WTC11 (cell line): ENCODE measurements at places on chromosomes 1 and 21. TPM values are rescaled to one million over a fixed set of nuclear protein-coding genes. Genes with fewer than 3 reads are reported as not detected.

CLCA4 gene
- not detected in 3 replicates for total RNA-seq

EPHB2 gene
- total RNA-seq: 12.0 to 18.5 TPM (median 13.1 TPM) in 3 replicates

HENMT1 gene
- 4.6 to 5.3 TPM (median 4.7 TPM) in 3 replicates for total RNA-seq

F13B gene
- total RNA-seq: not detected in 3 replicates

OR2L13 gene
- total RNA-seq: not detected in 3 replicates

DNA sequence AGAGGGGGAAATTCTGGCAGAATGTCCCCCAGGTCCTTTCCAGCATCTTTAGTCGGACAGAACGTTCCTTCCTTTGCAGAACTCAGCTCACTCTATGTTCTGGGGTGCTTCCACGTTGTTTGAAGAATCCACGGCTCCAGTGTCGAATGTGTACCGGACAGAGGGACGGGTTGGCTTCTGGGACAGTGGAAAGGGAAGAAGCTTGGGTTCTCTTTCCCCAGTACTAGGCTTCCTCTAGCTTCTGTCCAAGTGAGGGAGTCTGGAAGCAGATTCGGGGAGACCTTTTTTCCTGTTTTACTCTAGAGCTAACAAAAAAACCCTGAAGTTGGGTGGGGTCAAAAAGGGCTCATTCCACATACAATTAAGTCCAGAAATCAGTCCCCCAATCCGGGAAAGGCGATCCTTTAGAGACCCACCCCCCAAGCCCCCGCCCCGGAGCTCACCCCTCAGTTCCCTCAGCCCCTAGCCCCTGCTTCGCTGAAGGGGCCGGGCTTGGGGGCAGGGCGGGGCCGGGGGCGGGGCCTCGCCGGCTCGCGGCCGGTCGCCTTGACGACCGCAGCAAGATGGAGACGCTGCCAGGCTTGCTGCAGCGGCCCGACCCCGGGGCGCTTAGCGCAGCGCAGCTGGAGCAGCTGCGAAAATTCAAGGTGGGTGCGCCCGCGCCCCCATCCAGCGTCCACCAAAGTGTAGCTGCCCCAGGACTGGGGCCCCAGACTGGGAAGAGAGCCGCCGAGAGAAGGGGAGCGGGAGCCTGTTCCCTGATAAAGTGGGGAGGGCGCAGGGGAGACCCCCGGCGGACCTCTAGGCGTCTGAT, at the start of gene RIIAD1:
TSS of gene RIIAD1 (plus strand) at position 549 of the 814 bp plus-strand sequence. CDS start at position 564, 15 bp downstream.
- DNase-seq: peak; percentile 61

- no peak for DNase-seq
Observed at GRCh38 chr1:248277876-248278275, at the start of gene OR2T33. Gene OR2T33, minus strand, starts transcription at chr1:248277976. Its CDS starts 4,162 bp downstream, at chr1:248273814.

GRCh38 chr1:92663775-92664174, 121.1 kb downstream of the EVI5 start:
- DNase-seq: no peak

DNA sequence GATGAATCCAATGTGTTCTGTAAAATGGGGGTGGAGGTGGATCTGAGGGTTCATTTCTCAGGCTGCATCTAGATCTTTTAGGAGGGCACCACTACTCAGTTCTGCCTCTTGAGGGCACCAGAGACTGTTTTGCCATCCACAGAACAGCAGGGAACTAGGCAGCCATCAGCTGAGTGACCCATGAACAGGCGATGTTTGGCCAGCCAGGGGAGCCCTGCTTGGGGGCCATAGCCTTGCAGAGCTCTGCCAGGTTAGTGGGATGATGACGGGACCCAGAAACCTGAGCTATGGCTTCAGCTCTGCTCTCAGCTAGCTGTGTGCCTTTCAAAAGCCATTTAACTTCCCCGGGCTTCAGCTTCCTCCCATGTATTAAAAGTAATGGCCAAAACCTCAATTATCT, 13.4 kb upstream of the NOS1AP start:
- DNase-seq: peak; percentile 85

DNA sequence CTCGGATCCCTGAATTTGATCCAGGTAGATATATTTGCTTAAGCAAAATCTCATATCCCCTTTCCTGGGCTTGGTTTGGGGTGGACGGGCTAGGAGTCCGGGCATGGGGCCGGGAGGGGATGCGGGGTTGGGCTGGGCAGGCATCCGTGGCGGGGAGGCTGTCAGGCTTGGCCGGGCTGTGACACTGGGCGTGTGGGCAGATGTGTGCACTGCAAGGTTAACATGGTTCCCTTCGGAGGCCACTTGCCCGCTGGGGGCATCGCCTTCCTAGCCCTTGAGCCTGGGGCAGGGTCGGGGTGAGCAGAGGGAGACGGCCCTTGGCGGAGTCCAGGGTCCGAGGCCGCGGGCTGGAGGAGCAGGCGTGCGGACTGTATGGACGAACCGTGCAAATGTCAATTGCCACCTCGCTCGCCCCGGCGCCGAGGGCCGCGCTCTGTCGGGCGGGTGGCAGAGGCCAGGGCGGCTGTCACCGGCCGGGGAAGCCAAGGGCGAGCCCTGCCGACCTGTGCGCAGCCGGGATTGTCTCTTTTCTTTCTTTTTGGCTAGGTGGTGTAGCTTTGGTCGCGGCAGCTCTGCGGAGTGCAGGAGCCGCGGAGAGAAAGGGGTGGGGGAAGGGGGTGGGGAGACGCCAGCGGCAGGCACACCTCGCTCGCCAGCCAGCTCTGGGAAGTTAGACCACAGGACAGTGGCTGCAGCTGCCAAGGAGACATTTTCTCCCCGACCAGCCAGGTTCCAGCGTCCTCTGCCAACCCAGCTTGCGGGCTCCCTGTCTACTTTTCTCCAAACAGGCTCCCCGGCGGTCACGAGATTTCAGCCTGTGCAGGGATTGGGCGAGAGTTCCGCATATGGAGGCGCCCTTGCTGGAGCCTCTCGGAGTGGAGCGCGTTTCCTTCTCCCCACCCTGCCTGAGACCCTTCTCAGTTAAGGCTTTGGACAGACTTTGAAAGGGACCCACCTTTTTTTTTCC, 1.3 kb downstream of the RCOR3 start:
- peak; percentile 76 for DNase-seq

DNA sequence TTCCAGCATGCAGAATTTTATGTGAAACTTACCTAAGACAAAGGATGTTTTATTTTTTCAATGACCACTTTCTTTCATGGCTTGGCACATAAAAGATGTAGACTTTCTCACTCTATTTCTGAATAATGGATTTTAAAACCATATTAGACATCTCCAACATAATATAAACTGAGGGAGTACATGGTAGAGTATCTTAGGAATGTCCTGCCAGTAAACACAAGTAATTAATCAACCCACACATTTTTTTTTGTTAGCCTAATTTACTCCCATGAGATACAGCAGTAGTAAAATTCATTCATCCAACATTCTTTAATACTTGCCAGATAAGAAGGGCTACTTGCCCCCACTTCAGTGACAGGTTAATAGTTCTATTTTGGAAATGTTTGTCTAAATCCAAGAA, 235.4 kb upstream of the ADAMTS5 start:
- no peak for DNase-seq

- DNase-seq: no peak
Observed at GRCh38 chr1:95006681-95007080, 66.1 kb downstream of the ALG14 start.

GRCh38 chr1:181557313-181557712, 74.0 kb downstream of the CACNA1E start:
- DNase-seq: no peak

DNA sequence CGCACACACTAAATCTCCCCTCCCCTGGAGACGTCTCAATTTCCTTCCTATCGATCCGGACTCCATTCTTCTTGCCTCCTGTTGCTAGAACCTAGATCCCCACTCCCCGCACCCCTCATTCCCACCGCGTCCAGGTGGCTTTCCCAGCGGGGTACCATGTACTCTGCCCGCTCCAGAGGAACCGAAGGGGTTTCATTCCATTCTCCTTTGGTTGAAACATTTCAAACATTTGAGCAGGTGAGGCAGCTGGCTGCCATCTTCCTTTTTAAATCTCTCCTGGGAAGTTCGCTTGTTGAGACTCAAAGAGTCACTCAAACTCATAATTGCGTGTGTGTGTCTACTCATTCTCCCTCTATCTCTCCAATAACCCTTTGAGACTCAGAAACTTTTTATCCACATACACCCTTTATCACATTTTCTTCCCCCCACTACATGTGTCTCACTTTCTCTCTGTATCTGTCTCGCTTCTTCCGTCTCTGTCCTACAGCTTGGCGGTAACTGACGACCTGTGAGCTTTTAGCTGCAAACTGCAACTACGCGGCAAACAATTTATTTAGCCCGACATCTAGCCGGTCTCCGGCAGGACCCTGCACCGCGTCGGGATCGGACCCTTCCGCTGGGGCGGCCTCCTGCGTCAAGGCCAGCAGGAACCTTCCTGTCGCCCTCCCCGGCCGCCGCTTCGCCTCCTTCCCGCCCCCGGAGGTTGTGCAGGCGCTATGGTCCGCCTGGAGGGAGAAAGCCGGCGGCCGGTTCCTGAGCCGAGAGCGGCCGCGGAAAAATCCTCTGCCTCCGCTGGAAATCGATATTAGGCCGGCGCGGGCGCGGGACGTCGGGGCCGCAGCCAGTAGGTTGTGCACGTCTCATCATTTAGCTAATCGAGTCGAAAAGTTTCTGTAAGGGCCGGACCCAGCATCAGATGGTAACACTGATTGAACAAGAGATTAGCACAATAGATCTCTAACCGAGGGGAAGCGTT, 3.0 kb upstream of the FOXD3 start:
- DNase-seq: peak; percentile 51

- DNase-seq: no peak
Observed at GRCh38 chr1:183593356-183593755, 3.1 kb upstream of the NCF2 start.

DNA sequence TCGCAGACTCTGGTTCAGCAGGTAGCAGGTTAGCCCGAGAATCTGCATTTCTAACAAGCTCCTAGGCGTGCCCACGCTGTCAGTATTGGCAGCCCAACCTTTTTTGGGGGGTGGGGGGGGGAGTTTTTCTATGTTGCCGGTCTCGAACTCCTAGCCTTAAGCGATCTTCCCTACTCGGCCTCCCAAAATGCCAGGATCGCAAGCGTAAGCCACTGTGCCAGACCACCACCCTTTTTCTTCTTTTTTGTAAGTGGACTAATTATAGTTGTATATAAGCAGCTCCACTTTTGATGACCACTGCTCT, 480 bp upstream of the MIS18A start:
- DNase-seq: no peak

- DNase-seq: no peak
Observed at GRCh38 chr1:22601610-22602009, 34.8 kb upstream of the C1QA start.

DNA sequence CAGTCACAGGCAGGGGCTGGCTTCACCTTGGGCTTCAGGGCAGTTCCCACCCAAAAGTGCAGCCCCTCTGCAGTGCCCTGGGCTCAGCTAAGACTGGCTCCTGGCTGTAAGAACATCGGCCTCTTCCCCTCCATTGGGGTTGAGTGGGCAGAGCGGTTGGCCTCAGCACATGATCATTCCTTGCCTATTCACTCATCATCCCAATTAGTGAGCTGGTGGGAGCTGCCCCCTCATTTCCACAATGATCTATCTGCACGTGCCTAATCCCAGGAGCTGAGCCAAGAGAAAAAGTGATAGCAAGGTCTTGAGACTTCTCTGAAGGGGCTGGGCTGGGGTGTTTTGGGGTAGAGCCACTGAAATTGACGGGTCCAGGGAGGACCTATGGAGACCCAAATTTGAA, 133.6 kb downstream of the SYF2 start:
- DNase-seq: no peak

- no peak for DNase-seq
Observed at GRCh38 chr1:6476483-6476882, 10.5 kb upstream of the TNFRSF25 start.
